ENCODE measurements at places on chromosomes 4 and X.

- no peak for DNase-seq
These were observed 53.8 kb downstream of the SYNPO2 start for GRCh38 chr4:118942465-118942864.

DNA sequence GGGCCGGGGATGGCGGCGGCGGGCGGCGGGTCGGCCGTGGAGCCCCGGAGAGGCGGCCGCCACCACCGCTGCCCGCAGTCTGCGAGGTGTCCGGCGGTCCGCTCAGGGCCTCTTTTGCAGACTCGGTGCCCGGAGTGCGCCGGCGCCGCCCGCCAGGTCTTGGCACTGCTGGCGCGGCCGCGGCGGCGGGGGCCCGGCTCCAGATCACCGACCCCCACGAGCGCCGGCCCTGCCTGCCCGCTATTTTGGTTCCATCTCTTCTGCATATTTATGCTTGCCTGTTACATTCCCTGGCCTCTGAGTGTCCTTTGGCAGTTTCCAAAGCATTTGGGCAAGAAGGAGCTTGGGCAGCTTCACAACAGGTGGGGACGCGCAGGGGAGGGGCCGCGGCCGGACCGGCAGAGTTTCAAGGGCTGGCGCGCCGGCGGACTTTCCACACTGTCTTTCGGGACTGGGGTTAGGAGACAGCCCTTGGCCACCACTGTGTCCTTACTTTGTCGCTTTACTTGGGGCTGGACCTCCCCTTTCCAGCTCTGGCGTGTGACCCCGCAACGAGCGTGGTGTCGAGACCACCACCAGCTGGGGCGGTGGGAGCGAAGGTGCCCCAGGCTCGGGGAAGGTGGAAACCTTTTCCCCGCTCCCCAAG, 668 bp upstream of the TAPT1 start:
- no peak for DNase-seq

DNA sequence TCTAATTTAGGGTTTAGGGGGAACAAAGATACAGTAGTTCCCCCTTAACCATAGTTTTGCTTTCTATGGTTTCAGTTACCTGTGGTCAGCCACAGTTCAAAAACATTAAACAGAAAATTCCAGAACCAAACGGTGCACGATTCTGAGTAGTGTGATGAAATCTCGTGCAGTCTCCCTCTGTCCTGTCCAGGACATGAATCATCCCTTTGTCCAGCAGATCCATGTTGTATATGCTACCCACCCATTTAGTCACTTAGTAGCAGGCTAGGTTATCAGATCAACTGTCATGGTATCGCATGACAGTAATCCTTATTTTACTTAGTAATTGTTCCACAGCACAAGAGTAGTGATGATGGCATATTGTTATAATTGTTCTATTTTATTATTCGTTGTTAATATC, 556.1 kb downstream of the IL1RAPL1 start:
- DNase-seq, result no peak

DNA sequence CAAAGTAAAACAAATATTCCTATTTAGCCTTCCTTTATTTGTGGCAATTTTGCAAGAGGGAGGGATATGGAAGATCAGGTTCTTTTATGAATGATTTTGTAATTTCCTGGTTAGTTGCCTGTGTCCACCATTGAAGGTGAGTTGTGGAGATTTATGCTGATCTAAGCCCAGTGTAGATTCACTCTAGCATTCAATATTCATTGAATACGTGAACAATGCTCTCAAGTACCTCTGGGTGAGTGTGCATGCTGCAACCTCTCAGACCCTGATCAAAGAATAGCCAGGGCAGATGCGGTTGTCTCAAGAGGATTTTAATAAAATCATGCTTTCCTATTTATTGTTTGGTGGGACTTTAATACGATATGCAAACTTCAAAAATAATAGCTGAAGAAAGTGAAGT, 628.4 kb downstream of the SPRY1 start:
- DNase-seq, result no peak

DNA sequence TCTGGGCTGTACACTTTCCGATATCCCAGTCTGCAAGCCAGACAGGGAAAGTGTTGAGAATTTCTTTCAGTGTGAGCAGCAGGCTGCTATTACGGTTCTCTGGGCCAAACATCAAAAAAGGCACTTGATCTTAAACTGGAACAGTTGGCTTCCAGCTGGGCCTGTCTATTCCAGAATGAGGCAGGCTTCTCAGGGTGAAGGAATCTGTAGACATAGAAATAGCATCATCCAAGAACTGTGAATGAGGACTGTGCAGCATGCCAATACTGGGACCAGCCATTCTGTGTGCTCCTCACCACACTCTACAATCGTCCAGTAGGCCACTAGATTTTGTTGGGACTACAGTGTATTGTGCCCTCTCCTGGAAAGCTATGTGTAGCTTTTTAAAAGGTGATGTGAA, 31.1 kb downstream of the ART3 start:
- no peak for DNase-seq

- no peak for DNase-seq
These were observed 90.0 kb upstream of the AFAP1 start for GRCh38 chr4:8029689-8030088.

- no peak for DNase-seq
These were observed 283.3 kb upstream of the DKK2 start for GRCh38 chr4:107319386-107319785.

GRCh38 chr4:113368056-113368455, 318.6 kb downstream of the ANK2 start:
- no peak for DNase-seq

- DNase-seq, result no peak
These were observed 23.6 kb downstream of the SH3KBP1 start for GRCh38 chrX:19863857-19864223.

- no peak for DNase-seq
These were observed 29.9 kb upstream of the UBE2NL start for GRCh38 chrX:143854006-143854405.

DNA sequence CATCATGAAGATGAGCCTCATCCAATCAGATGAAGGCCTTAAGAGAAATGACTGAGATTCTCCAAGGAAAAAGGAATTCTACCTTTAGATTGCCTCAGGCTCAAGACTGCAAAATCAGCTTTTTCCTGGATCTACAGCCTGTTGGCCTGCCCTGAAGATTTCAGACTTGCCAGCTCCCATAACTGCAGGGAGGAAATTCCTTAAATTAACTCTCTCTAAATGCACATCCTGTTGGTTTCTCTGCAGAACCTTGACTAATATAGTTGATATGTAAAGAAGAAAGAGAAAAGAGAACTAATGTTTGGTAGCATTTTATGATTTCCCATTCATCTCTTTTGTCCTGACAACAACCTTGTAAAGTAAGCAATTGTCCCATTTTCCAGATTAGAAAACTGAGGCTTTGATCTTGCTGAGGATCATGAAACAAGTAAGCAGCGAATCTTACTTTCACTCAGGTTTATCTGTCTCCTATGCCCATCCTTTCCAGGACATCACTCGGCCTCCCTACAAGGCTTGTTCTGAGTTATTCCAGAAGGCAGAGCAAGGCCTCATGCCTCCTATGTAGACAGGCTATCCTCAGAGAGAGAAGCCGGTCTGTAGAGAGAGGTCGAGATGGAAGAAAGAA, 115.0 kb upstream of the LDB2 start:
- no peak for DNase-seq

DNA sequence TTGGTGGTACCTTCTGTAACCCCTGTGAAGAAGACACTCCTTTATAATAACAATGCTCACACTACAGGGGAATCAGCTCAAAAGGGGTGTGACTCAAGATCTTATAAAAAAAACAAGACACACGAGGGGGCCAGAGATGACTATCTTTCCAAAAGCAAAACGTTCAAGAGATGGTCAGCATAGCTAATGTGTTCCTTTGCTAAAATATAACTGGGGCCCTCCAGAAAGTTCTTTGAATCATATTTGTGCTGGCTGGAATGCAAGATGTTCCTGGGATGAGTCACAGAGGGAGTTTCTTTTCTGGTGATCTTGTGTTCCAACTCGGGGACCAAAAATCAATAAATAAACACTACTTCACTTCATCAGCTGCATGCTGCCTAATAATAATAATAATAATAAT, 46.5 kb downstream of the RAI2 start:
- DNase-seq, result no peak

- DNase-seq, result no peak
These were observed 60.7 kb downstream of the GAB1 start for GRCh38 chr4:143397335-143397734.

DNA sequence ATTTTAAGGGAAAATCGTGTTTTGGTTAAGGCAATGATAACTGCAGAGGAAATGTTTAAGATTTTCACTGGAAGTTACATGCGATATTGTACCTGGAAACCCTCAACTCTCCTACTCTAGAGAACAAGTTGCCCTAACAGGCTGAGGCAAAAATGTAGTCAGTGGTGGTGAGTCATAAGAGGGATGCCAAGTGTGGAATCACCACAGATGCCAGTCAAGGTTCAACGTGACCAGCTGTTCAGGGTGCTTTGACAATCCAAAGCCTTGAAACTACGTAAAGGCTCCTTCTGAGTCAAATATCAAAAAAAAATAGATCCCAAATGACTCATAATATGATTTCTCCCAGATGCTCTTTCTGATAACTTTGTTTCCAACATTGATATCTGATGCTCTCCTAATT, 77.9 kb upstream of the AFF2 start:
- DNase-seq, result no peak
